ENCODE measurements at places on chromosomes 12 and 14. TPM values are rescaled to one million over a fixed set of nuclear protein-coding genes. Genes with fewer than 3 reads are reported as not detected.

LRRC10 gene
- not detected for total RNA-seq

HCAR3 gene
- not detected for total RNA-seq

IFNG-AS1 gene
- 5.1 TPM for total RNA-seq

VWF gene
- total RNA-seq, result 0.23 TPM

SFSWAP gene
- 65.5 TPM for total RNA-seq

ACTR6 gene
- total RNA-seq, result 38.2 TPM

GRCh38 chr12:44053549-44054127 is 217.8 kb downstream of the TMEM117 start:
- no peak overlapping the region for H3K4me3 ChIP-seq
- no peak overlapping the region for H3K27ac ChIP-seq
- DNase-seq, result no peak
- H3K27me3 ChIP-seq, result no peaks in the 10 kb centered on the region

DNA sequence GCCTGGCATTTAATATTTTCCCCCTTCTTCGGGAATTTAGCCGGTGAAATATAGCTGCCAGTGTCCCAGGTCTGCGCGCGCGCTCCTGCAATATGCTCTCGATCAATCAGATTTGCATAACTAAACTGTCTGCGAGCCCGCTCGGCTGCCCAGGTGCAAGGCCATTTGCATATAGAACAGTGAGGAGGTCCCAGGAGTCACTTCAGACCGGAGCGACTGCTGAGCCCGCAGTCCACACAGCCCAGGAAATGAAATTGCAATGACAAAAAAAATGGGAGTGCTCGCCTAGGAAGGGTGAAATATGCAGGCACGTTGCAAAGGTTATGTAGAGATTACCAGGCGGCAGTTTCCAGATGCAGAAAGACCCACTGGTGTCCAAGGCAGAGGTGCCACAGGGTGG is 228.5 kb downstream of the VRK1 start:
- H3K27ac ChIP-seq, result no peak overlapping the region
- DNase-seq, result no peak
- peaks cover 29% of the 10 kb centered on the region for H3K27me3 ChIP-seq
- peaks cover 17% of the 10 kb centered on the region for H3K4me1 ChIP-seq
- H3K4me3 ChIP-seq, result no peak overlapping the region

- no peaks in the 10 kb centered on the region for H3K36me3 ChIP-seq
- no peak for DNase-seq
- no peaks in the 10 kb centered on the region for H3K4me1 ChIP-seq
These were observed 170.1 kb downstream of the ADGRD1 start for GRCh38 chr12:131123817-131124216.

DNA sequence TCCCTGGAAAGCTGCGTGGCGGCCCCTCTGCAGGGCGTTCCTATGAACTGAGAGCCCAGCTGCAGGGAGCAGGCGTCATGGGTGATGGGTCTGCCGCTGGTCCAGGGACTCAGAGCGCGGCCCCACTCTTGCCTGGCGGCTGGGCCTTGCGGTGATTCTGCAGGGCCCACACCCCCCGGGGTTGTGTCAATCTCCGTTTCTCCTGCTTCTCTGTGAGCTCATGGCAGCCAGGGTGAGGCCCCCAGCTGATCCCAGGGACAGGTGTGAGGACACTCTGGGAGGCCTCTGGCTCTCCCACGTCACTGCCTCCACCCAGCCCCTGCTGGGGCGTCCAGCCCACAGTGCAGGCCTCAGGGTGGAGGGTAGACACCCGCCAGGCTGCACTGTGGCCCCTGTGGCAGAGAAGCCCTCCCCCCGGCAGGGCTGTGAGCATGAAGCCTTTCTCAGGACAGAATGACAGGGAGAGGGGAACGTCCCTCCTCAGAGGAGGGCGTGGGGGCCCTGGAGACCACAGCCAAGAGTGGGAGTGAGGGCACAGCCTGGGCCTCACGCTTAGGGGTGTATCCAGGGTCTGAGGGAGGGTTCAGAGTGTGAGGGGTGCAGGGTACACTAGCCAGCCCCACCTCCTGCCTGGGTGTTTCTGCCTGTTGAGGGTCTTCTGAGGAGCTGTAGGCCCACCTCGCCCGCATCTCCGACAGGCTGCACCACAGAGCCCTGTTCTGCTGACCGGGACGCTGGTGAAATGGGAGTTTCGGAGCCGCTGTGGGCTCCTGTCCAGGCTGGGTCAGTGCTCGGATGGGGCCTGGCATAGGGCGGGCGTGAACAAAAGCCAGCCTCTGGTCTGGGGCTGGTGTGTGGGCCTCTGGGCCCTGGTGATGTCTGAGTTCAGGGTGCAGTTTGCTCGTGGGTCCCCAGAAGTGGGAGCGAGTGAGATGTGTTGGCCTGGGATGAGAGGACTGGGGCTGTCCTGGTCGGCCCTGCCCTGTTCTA is 26.7 kb upstream of the CRIP2 start:
- H3K36me3 ChIP-seq, result no peaks in the 10 kb centered on the region
- no peaks in the 10 kb centered on the region for H3K4me1 ChIP-seq
- DNase-seq, result no peak
- no peak overlapping the region for H3K4me3 ChIP-seq
- no peaks in the 10 kb centered on the region for H3K27me3 ChIP-seq

GRCh38 chr14:104433401-104434213 is 146.0 kb upstream of the C14orf180 start:
- H3K4me3 ChIP-seq, result no peak overlapping the region
- no peak overlapping the region for H3K27ac ChIP-seq
- H3K36me3 ChIP-seq, result no peaks in the 10 kb centered on the region
- no peaks in the 10 kb centered on the region for H3K4me1 ChIP-seq
- no peaks in the 10 kb centered on the region for H3K27me3 ChIP-seq

DNA sequence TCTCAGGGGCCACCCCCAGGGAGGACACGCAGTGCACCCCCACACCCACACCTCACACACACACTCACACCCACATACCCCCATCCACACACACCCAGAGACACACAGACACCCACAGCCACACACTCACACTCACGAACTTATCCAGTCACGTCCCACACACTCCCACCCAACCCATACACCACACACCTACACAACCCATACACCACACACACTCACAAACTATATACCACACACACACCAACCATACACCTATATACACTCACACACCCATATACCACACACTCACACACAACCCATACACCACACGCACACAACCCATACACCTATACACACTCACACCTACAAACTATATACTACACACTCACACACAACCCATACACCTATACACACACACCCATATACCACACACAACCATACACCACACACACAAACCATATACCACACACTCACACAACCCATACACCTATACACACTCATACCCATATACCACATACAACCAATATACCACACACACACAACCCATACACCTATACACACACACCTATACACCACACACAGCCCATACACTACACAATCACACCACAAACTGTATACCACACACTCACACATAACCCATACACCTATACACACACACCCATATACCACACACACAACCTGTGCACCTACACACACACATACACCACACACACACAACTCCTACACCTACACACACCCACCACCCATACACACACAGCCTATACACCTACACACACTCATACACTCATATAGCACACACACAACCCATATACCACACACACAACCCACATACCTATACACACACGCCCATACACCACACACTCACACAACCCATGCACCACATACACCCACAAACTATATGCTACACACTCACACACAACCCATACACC is 42.7 kb downstream of the TMEM121 start:
- H3K36me3 ChIP-seq, result peaks cover 1% of the 10 kb centered on the region
- peaks cover 1% of the 10 kb centered on the region for H3K4me1 ChIP-seq
- H3K4me3 ChIP-seq, result no peak overlapping the region
- no peak for DNase-seq
- H3K27ac ChIP-seq, result no peak overlapping the region

GRCh38 chr12:122312926-122313325 is 46.6 kb upstream of the VPS33A start:
- H3K27ac ChIP-seq, result no peak overlapping the region
- no peak for DNase-seq
- no peaks in the 10 kb centered on the region for H3K27me3 ChIP-seq
- H3K4me1 ChIP-seq, result no peaks in the 10 kb centered on the region

DNA sequence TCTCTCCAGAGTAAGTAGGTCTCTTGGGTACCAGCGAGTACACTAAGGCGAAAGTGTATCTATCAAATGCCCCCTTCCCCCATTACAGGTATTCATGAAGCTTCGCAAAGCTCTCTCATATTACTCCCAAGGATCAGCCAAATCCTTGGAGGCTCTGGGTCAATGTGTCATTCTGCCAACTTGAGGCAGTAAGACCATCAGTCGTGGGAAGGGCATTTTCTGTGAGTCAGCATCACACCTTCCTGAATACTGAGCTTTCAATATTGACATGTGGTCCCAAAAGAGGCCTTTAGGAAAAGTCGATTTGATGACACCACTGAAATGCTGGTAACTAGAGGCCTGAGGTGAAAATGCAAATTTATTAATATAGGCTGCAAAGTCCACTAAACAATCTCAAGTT is 323.9 kb downstream of the LRIG3 start:
- H3K27me3 ChIP-seq, result no peaks in the 10 kb centered on the region
- no peaks in the 10 kb centered on the region for H3K4me1 ChIP-seq
- no peak overlapping the region for H3K4me3 ChIP-seq
- H3K36me3 ChIP-seq, result no peaks in the 10 kb centered on the region
- H3K27ac ChIP-seq, result no peak overlapping the region

DNA sequence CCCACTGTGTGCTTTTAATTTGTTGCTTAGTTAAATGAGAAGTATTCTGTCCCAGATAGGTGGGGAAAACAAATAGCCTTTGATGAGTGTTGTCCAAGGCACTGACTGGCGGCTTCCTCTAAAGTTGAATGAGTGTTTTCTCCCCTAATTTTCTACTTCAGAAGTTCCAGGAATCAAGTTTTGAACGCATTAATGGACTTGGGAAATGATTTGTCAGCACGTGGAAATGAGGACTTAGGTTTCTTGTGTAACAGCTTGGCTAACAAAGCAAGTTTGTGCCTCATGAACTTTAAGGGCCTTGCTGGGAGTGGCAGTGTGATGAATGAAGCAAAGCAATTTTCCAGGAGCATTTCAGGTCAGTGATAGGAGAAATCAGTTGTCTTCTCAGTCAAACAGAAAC is 56.9 kb downstream of the LIN52 start:
- H3K4me1 ChIP-seq, result peaks cover 6% of the 10 kb centered on the region
- no peaks in the 10 kb centered on the region for H3K27me3 ChIP-seq
- H3K4me3 ChIP-seq, result no peak overlapping the region
- peaks cover 18% of the 10 kb centered on the region for H3K36me3 ChIP-seq

GRCh38 chr12:6383572-6384498 is at the start of gene LTBR:
LTBR (plus strand) TSS chr12:6384162; CDS start chr12:6384359, 197 bp downstream.
- no peak for DNase-seq
- H3K4me3 ChIP-seq, result no peak within 1 kb of the TSS
- no peaks in the 10 kb centered on the region for H3K4me1 ChIP-seq

DNA sequence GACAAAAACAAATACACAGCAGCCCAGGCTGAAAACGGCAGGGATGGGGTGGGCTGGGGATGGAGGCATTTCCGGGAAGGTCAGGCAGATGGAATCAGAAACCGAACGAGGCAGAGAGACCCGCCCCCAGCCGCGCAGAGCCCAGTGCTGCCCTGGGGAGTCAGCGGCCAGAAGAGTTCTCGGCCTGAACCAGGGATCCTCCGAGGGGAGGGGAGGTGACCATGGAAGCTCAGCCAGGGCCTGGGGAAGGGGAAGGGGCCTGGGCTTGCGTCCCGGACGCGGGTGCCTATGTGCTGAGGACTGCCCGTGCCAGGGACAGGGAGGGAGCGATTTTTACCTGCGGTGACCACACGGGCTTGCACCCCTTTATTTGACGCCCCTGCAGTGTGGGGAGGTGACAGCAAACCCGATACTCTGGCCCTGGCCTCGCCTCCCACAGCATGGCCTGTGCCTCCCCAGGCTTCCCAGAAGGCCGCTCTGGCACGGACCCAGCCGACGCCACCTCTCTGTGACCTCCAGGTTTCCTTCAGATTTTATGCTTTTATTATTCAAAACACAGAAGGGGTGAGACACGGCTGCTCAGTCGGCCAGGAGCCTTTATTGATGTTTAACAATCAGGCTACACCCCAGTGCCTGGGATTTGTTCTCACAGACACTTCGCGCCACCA is 7.7 kb downstream of the LRCOL1 start:
- H3K36me3 ChIP-seq, result no peaks in the 10 kb centered on the region
- H3K4me1 ChIP-seq, result peaks cover 17% of the 10 kb centered on the region
- peaks cover 65% of the 10 kb centered on the region for H3K27me3 ChIP-seq
- H3K4me3 ChIP-seq, result no peak overlapping the region
- no peak for DNase-seq
- no peak overlapping the region for H3K27ac ChIP-seq

- H3K4me1 ChIP-seq, result peaks cover 3% of the 10 kb centered on the region
- no peak overlapping the region for H3K27ac ChIP-seq
- DNase-seq, result no peak
These were observed 27.9 kb downstream of the CGRRF1 start for GRCh38 chr14:54537651-54538050.

GRCh38 chr12:12562016-12562483 is 613 bp downstream of the DUSP16 start:
- H3K4me1 ChIP-seq, result peaks cover 14% of the 10 kb centered on the region
- H3K27ac ChIP-seq, result peak overlapping the region; percentile 94
- H3K27me3 ChIP-seq, result no peaks in the 10 kb centered on the region
- no peak for DNase-seq
- peak overlapping the region; percentile 83 for H3K4me3 ChIP-seq

DNA sequence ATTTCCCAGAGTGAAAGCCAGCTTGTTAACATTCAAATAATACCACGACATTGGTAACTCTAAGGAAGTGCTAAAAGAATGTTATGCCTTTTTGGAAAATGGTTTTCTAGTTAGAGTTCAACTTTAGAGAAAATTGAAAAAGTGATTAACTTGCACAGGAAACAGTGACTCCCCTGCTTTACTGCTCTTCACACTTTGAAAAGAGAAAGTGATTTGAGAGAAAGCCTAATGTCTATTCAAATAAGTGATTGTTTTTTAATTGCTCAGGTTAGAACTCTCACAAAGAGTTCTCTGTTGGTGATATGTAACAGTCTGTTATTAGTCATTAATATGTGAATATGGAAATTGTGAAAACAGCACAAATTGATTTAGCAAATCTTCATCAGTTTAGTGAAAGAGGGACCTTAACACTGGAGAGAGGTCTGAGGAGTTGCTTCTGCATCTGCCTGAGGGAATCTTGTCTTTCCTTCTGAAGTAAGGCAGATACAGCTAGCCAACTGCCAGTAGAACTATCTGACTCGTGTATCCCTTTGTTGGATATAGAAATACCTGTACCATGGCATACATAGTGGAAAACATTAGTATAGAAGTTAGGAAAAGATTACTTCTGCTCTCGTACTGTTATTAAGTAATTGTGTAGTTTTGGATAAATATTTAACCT is 25.5 kb downstream of the ATF7IP start:
- H3K4me1 ChIP-seq, result peaks cover 61% of the 10 kb centered on the region
- H3K36me3 ChIP-seq, result peaks cover 39% of the 10 kb centered on the region
- no peaks in the 10 kb centered on the region for H3K27me3 ChIP-seq
